ENCODE measurements at places on chromosomes 5 and 9.

GRCh38 chr5:148003226-148003625 is 60.6 kb upstream of the SPINK5 start:
- no peak for DNase-seq

- DNase-seq = no peak
Measured at GRCh38 chr5:54098267-54098666, 212.1 kb downstream of the ARL15 start.

DNA sequence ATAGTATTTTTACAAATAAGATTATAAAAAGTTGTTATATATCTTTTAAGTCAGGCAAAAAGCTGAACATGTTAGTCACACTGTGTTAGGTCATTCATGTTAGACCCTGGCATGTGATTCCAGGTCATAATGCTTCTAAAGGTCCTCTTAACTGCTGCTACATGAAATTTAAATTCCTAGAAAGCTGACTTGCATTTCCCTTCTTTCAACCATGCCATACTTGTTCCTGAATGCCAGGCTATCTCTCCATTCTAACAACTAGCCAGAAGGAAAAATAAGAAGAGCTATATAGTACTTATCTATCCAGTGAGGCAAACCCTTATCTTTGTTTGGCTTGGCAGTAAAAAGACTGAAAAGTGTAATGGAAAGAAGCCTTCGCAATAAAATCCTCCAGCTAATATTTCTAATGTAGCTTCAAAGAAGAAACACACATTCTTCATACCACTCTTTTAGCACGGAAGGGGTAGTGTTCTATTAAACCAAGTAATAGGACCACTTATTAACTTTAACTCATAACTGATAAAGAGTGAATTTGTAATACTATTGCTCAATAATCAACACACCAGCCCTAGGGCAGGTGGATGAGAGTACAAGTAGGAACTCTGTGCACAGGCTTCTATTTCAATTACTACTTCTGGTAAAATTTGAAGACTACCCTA is 310.2 kb downstream of the PDE4D start:
- no peak for DNase-seq

DNA sequence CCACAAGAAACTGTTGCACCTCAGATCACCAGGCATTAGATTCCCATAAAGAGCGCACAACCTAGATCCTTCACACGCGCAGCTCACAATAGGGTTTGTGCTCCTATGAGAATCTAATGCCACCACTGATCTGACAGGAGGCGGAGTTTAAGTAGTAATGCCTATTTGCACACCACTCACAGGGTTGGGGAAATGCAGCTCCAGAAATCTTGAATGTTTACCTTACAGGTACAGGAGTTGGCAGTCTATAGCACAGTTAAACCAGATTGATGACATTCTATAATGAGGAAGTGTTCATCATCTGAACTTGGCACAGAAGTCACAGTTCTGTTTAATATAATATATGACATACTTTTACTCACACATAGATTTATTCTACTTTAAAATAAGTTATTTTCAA is 732.2 kb upstream of the ZNF608 start:
- no peak for DNase-seq

GRCh38 chr9:95777136-95777535 is 98.4 kb upstream of the ERCC6L2 start:
- no peak for DNase-seq

DNA sequence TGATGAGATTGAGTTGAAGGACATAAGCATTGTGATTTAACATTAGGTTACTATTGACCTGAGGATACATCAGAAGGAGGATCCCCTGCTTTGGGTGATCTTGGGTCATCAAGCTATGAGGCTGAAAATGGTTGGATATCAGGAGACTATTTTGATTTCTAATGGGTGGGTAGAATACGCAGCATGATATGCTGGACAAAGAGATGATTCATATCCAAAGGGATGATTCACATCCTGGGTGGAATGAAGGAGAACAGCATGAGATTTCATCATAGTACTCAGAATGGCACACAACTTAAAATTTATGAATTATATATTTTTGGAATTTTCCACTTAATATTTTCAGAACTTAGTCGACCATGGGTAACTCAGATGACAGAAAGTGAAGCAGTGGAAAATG is 1759.5 kb upstream of the C9orf72 start:
- DNase-seq = no peak

- DNase-seq = no peak
Measured at GRCh38 chr5:11609570-11610303, 294.5 kb downstream of the CTNND2 start.

DNA sequence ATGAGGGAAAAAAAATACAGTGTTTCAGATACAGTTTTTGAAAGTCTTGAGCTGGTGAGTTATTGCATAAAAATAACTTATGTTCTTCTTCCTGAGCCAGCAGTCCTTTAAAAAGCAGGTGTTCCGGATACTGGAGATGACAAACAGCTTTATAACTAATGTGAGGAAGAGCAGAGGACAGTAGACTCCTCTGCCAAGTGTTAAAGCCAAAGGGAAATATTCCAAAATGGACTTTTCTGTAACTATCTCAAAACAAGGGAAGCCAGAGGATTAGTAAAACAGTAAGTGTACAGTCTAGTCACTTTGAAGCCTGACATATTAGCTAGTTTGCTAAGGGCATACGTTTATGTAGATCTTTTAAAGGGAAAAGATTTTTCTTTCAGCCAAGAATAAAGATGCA is 11.0 kb upstream of the SNCAIP start:
- DNase-seq = no peak

DNA sequence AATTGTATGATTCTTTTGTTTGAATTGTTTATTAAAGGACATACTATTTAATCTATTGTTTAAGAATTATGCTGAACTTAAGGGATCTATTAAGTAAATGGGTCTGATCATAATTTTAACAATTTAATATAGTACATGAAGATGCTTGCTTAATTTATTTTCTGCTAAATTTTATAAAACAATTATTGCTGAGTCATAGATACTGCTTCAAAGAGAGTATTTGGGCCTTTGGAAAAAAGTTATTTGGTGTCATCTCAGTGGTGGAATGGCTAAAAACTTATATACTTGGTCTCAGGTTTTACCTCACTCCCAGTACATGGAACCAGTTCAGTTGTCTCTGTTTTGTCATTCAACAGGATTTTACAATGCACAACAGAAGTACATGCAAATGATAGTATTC is 145.3 kb downstream of the CDH9 start:
- no peak for DNase-seq

GRCh38 chr5:120532835-120533234 is 68.7 kb downstream of the PRR16 start:
- no peak for DNase-seq

DNA sequence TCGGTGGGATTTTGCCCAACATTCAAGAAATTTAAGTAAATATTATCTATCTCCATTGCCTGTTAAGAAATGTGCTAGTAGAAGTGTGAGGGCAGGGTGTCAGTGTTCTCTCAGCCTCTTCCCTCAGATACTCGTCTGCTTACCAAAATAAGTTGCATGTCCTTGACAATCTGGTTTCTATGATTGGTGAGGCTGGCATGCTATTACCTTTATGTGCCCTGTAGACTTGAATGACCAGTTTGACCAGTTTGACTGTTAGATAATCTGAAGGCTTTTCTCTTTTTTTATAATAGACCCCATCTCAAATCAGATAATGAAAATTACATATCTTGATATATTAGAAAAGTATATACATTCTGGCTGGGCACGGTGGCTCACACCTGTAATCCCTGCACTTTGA is 348 bp downstream of the CATSPER3 start:
- DNase-seq = no peak

DNA sequence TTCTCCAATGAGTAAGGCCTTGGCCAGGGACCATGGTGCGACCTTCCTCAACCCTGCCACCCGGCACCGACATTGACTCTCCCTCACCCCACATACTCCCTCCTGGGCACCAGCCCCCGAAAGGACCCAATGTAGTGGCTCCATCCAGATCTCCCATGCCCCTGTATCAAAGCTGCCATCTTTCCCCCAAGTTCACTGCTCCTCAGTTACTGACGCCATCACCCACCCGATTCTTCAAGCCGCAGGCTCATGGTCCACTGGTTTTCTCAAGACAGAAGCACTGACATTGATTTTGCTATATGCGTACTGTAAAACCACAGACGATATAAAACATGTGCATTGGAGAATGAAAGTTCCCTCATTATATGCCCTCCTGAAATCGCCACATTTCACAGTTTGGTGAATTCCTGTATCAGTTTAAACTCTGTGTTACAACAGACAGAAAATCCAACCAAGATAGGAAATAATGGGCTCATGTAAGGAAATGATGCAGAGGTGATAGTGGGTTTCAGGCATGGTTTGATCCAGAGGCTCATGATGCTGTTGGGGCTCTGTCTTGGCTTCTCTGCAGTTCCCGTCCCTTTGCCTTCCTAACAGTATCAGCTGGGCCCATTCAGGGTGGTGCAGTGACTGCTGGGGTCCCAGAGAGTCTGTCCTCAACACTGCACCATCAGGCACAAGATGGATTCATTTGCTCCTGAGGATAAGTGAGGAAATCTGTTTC is 207.3 kb upstream of the IER5L start:
- DNase-seq = no peak

DNA sequence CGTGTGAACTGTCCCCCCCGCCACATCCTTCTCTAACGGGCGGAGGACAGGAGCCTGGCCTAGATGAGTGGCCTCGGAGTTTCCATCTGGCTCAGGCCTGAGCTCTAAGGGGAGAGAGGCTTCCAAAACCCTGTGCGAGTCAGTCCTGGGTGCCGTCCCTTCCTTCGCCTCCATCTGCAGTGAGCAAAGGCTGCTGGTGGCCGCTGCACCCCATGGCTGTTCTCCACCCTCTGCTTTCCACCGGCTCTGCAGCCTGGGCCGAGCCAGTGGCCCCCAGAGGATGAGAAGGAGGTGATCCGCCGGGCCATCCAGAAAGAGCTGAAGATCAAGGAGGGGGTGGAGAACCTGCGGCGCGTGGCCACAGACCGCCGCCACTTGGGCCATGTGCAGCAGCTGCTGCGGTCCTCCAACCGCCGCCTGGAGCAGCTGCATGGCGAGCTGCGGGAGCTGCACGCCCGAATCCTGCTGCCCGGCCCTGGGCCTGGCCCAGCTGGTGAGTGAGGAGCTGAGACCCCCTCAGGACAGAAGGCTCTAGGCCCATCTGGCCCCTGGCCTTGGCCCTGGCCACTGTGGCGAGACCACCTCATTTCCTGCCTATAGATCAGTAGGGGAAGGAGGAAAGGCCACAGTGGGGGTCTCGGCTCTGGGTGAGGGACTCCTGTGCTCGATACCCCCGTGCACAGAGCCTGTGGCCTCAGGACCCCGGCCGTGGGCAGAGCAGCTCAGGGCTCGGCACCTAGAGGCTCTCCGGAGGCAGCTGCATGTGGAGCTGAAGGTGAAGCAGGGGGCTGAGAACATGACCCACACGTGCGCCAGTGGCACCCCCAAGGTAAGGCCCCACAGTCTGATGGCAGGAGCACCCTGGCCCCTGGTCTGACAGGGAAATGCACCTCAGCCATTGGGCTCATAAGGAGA is 3.0 kb downstream of the PKN3 start:
- no peak for DNase-seq

- DNase-seq = no peak
Measured at GRCh38 chr9:135976944-135977343, 15.8 kb upstream of the UBAC1 start.

DNA sequence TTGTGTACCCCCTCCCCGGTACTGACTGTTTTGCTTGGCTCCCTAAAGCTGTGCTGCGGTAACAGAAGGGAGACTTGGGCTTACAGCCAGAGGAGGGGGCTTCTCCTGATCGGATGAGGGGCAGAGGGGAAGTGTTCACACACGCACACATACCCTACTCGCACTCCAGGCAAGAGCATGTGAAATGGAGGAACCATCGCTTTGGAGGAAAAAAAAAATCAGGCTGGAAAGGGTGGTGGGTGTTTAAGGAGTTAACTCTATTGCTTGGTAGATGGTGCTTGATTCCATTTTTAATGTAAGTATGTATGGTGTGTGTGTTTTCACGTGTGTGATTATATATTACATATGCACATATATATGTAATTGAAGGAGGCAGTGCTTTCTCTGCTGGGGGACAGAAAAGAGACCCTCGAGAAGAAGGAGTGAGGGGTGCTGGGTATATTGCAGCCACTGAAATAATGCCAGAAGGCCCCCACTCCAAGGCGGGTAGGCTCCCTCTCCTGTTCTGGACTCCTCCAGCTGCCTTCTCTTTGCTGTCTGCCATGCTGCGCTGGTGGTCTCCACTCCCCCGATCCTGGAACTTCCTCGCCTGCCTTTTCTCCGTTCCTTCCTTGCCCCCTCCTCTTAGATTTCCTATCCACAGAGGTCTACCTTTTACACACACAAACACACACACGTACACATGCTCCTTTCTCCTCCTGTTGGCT is 721 bp downstream of the GRIA1 start:
- DNase-seq = no peak

GRCh38 chr5:65157906-65158603 is 323.7 kb downstream of the ADAMTS6 start:
- DNase-seq = no peak

DNA sequence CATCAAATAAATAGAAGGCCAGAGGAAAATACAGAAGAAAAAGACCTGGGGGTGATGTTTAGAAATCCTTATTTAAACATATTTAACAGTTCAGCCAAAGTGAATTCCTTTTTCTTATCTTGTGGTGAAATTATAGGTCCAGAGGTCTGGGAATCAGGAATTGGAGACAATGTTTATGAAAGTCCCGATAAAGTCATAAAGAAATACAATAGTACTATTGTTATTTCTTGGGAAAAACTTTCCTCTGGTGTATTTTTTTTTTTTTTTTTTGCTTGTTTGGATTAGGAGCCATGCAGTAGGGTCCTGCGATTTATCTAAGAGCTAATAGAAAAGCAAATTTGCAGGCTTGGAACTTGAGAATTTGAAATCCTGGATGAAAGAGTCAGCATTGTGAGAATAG is 426 bp downstream of the C7 start:
- no peak for DNase-seq

- DNase-seq = no peak
Measured at GRCh38 chr9:69028754-69029153, 6.8 kb upstream of the FXN start.

DNA sequence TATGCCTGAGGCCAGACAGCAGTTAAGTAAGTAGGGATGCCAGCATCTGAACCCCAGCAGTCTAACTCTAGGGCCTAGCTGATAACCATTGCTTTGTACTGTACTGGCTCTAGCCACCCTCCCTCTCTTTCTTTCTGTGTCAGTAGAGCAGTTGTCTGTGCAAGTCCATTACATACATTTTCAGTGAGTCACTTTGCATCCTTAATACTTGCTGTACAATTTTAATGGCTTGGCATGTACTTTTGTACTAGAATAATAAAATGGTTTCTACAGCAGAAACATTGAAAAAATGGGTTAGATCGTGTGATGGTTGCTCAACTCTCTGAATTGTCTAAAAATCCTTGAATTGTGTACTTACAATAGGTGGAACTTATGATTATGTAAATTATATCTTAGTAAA is 1.5 kb upstream of the TTC39B start:
- no peak for DNase-seq

Measured in CD8-positive, alpha-beta memory T cell (primary cell).